ENCODE measurements at places on chromosomes 7 and 10.

DNA sequence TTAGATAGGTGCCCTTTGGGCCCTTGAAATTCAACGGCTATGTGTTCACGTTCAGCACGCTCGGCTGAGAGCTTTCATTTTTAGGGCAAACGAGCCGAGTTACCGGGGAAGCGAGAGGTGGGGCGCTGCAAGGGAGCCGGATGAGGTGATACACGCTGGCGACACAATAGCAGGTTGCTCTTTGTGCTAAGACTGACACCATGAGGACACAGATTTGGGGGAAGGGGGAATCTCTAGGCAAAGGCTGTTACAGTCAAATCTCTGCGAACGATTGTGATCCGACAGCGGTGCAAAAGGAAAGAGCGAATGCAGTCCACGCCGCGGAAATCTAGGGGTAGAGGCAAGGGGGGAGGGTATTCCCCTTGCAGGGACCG is 667 bp downstream of the KLLN start:
- DNase-seq: no peak

GRCh38 chr10:72550239-72550638 is 75.6 kb downstream of the MICU1 start:
- no peak for DNase-seq

DNA sequence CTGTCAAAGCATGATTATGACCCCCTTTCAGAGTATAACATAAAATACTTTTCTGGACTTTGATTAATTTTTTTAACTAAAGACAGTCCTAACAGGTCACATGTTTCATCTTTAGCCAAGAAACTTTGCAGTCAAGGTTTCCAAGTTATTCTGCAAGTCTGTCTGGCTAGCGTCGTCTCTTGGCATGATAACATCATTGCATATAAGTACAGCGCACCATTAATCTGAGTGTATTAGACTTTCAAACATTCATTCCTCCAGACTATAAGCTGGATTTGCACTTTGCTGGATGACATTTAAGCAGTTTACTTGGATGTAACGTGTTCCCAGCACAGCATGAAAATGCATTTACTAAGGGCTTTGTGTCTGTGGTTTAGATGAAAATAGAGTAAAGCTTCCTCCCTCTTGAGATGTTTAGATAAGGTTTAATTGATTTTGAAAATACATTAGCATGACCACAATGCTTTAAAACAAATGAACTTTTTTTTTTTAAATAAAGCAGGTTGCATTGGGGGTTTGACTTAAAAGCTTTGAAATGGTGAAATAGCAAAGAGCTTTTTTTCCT is 349.0 kb upstream of the MTPN start:
- no peak for DNase-seq

GRCh38 chr10:43299579-43299978 is 32.7 kb upstream of the RASGEF1A start:
- DNase-seq: peak; percentile 50
